ENCODE measurements at places on chromosomes 6 and 20. TPM values are rescaled to one million over a fixed set of nuclear protein-coding genes. Genes with fewer than 3 reads are reported as not detected.

Gene ANKEF1
- total RNA-seq: 5.6 TPM

Gene MDFI
- 59.1 TPM for total RNA-seq

Gene IER3
- total RNA-seq: 154 TPM

Gene BPIFB2
- total RNA-seq: not detected

Gene RRP36
- total RNA-seq: 80.4 TPM

Gene RNF144B
- 57.9 TPM for total RNA-seq

Gene ANKRD66
- not detected for total RNA-seq

Gene SRMS
- 1.4 TPM for total RNA-seq

Gene F13A1
- 0.65 TPM for total RNA-seq

Gene NMBR
- not detected for total RNA-seq

Gene TTLL9
- not detected for total RNA-seq

Gene HLA-DRB1
- total RNA-seq: not detected

Gene UNC93A
- not detected for total RNA-seq

Gene ZNF322
- total RNA-seq: 23.3 TPM

Gene ERVFRD-1
- not detected for total RNA-seq

Gene GSTA2
- not detected for total RNA-seq

Gene KHDC1L
- not detected for total RNA-seq

Gene GPX6
- total RNA-seq: not detected

Gene EYS
- 1.6 TPM for total RNA-seq

Gene PPP1R3G
- total RNA-seq: 0.07 TPM

Gene BANF2
- not detected for total RNA-seq

Gene PCSK2
- not detected for total RNA-seq

Gene TDRD6
- 0.66 TPM for total RNA-seq

Gene SIRT5
- 12.8 TPM for total RNA-seq

Gene TRDN
- total RNA-seq: not detected

Gene BNIP5
- not detected for total RNA-seq

Gene PNPLA1
- not detected for total RNA-seq

Gene SLC22A7
- total RNA-seq: not detected

Gene CD164
- 156 TPM for total RNA-seq

Gene ZNFX1
- 24.3 TPM for total RNA-seq

Gene TCF21
- total RNA-seq: not detected

Gene ZFP64
- 13.8 TPM for total RNA-seq

Gene PI3
- 2.8 TPM for total RNA-seq

Gene SPATS1
- total RNA-seq: not detected

Gene WFDC10B
- total RNA-seq: not detected

Gene VPS16
- 32.1 TPM for total RNA-seq

Gene B3GAT2
- total RNA-seq: not detected

Data from MCF 10A (cell line).